ENCODE measurements at places on chromosomes 12 and 14. TPM values are rescaled to one million over a fixed set of nuclear protein-coding genes. Genes with fewer than 3 reads are reported as not detected.

The OVCH1 gene
- 0.47 TPM for total RNA-seq

The TAS2R8 gene
- total RNA-seq = not detected

The KRT73 gene
- not detected for total RNA-seq

The FOXA1 gene
- not detected for total RNA-seq

The SLC2A13 gene
- 38.3 TPM for total RNA-seq

All from gastroesophageal sphincter (tissue), 4 donors.